Activated B cell treated with CpG ODN at 0.5 μM for 24 hours (primary cell): ENCODE measurements at places on chromosomes 12 and 14. TPM values are rescaled to one million over a fixed set of nuclear protein-coding genes. Genes with fewer than 3 reads are reported as not detected.

The PGF gene
- total RNA-seq, result not detected in 2 replicates

GRCh38 chr12:8698132-8698851 is 501 bp downstream of the RIMKLB start:
- peaks cover 39% of the 10 kb centered on the region for H3K4me1 ChIP-seq
- peaks cover 4% of the 10 kb centered on the region for H3K36me3 ChIP-seq
- H3K4me3 ChIP-seq, result peak overlapping the region; percentile 96

The CIDEB gene
- 9.2 and 9.4 TPM in 2 replicates for total RNA-seq

DNA sequence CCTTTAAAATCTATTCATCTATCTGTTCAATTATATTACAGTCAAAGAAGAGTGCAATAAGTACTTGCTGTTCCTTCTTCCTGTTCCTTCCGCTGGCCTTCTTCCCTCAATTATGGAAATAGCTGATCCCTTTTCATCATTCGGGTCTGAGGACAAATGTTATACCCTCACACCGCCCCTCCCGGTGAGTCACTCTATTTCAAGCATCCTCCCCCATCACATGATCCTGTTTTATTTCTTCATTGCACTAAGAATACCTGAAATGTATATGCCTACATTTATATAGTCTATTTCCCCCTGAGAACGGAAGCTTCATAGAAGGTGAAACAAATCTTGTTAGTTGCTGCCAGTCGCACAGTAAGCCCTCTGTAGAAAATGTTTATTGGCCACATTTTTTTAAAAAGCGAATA is 2.5 kb downstream of the SLC38A1 start:
- no peak for DNase-seq
- no peaks in the 10 kb centered on the region for H3K27me3 ChIP-seq
- no peak overlapping the region for H3K4me3 ChIP-seq

GRCh38 chr14:105432657-105433056 is 13.0 kb downstream of the MTA1 start:
- no peak for DNase-seq
- peaks cover 19% of the 10 kb centered on the region for H3K36me3 ChIP-seq
- no peaks in the 10 kb centered on the region for H3K27me3 ChIP-seq
- H3K4me3 ChIP-seq, result no peak overlapping the region

The TAS2R7 gene
- total RNA-seq, result not detected in 2 replicates

DNA sequence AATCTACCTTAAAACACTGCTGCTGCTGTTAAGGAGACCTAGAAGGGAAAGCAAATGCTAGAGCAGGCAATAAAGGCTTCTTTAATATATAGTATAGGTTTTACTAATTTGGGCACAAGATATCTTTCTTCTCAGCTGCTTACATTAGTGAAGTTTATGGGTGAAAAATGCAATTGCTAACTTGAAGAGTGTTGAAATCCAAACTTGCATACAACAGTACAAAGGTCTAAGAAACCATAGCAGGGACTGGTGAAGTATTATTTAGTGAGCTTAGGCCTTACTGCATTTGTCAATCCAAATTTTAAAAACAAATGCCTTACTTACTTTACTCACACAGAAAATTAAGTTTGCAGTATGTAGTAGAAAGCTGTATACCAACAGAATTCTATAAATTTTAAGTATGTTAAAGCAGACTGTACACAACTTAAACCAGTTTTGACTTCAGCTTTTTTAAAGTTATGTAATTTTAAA is 1.4 kb upstream of the AP4S1 start:
- peaks cover 40% of the 10 kb centered on the region for H3K4me1 ChIP-seq
- H3K27me3 ChIP-seq, result no peaks in the 10 kb centered on the region
- no peak for DNase-seq
- H3K27ac ChIP-seq, result no peak overlapping the region

DNA sequence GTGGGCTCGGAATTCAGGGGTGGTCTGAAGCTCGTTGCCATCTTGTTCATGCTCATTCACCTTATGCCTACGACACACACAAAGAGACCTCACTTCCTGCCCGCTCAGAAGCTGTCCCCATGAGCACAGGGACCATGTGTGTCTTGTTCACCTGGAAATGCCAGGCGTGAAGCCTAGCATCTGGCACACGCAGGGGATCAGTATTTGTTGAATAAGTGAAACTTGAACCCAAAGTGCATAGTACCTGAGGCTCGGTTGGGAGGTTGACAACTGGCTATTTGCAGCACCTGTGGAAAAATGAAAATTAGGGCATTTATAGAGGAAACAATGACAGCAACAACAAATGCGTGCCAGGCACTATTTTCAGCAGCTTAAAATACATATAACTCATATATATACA is 5.4 kb downstream of the C12orf43 start:
- no peak overlapping the region for H3K4me3 ChIP-seq

The LMNTD1 gene
- total RNA-seq, result not detected in 2 replicates

GRCh38 chr12:82912406-82912805 is 225.7 kb downstream of the TMTC2 start:
- H3K36me3 ChIP-seq, result no peaks in the 10 kb centered on the region
- no peaks in the 10 kb centered on the region for H3K27me3 ChIP-seq
- no peaks in the 10 kb centered on the region for H3K4me1 ChIP-seq
- DNase-seq, result no peak
- no peak overlapping the region for H3K4me3 ChIP-seq

DNA sequence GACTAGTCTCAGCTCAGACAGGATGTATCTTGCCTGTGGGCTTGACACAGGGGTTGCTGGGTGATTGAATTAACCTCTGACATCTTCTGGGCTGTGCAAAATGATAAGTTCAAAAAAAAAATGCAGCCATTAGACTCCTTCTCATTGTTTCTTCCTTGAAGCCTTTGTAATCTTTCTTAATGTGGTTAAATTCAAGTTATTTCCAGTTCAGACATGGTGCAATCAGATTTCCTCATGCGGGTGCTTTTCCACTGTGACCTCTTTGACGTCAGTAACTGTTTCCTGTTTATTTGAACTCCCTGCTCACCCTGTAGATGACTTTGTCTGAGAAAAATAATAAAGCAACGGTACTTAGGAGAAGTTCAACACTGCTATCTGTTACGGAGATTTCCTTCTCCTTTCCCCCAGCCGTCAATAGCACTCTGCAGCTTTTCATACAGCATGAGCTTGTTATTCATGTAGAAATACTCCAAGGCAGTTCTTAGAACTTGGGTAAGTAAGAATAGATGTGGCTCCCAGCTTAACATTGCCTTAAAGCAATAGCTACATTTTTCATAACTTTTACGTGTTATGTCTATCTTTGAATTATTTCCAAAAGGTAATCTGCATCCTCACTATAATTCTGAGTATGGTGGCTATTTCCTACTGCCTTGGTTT is 155.5 kb downstream of the PRKCH start:
- no peaks in the 10 kb centered on the region for H3K36me3 ChIP-seq
- peak overlapping the region; percentile 91 for H3K27ac ChIP-seq
- no peak for DNase-seq

The P2RX2 gene
- not detected in 2 replicates for total RNA-seq

DNA sequence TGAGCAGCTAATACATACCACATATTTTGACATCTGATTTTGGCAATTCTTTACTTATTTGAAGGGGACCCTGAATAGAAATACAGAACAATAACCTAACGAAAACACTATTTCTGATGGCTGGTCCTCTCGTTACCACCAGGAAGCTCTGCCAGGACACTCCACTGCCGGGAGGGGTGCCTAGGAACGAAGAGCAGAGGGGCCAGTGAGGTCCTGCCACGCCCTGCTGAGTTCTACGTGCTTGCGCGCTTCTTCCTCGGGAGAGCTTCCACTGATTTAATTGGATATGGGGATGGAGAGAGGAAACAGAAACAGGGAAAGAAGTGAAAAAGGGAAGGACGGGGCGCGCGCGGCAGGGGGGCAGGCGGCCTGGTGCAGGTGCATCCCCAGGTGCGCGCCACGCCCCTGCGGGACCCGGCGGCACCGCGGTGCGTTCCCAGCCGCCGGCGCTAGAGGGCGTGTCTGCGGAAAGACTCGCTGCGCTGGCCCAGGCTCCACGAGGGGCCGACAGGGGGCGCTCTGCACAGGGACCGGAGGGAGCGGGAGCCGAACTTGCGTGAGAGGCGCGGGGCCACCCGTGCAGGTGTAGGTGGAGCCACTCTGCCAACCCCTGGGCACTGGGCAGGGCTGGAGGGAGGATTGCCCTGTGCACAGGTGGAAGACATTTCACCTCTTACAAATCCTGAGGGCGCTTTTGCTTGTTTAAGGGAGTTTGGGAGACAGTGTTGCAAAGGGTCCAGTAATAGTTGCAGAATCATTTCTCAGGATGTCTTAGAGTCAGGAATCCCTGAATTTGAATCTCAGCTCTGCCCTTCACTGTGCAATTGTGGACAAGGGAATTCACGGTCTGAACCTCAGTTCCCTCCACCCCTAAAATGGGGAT is 986.3 kb upstream of the TMEM132C start:
- no peak overlapping the region for H3K4me3 ChIP-seq
- no peaks in the 10 kb centered on the region for H3K36me3 ChIP-seq
- H3K27me3 ChIP-seq, result no peaks in the 10 kb centered on the region
- H3K27ac ChIP-seq, result no peak overlapping the region
